ENCODE measurements at places on chromosomes 3 and 15. TPM values are rescaled to one million over a fixed set of nuclear protein-coding genes. Genes with fewer than 3 reads are reported as not detected.
A peak's percentile ranks its signal among the peaks of the same experiment; 100 is the strongest.

DNA sequence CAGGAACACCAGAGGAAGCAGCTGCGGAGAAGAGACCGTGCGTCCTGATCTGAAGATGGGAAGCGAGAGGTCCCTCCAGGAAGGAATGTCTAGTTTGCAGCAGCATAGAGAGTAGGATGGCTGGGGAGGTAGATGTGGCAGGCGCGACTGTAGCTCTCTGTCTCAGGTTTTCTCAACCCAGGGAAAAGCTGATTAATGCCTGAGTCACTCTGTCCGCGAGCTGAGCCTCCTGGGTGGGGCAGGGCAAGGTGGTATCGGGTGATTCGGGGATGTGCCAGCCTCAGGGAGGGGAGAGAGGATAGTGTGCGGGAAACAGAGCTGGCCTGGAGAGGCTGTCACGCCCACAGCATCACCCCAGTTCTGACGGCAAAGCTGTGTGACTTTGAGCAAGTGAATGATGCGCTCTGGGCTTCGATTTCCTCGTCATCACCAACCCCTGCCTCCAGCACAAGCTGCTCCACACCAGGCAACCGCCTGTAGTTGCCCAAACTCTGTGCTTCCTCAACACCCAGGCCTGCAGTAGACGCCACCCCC, 28.4 kb downstream of the CPN2 start:
- DNase-seq, result no peak

GRCh38 chr3:100260081-100260684, 609 bp upstream of the TBC1D23 start:
- DNase-seq, result peak; percentile 27

- no peak for DNase-seq
Observed at GRCh38 chr3:155065537-155065936, 14.6 kb upstream of the MME start.

GRCh38 chr3:47370887-47371697, 9.7 kb upstream of the PTPN23 start:
- DNase-seq, result no peak

GRCh38 chr15:63238796-63239195, 38.6 kb upstream of the APH1B start:
- no peak for DNase-seq

DNA sequence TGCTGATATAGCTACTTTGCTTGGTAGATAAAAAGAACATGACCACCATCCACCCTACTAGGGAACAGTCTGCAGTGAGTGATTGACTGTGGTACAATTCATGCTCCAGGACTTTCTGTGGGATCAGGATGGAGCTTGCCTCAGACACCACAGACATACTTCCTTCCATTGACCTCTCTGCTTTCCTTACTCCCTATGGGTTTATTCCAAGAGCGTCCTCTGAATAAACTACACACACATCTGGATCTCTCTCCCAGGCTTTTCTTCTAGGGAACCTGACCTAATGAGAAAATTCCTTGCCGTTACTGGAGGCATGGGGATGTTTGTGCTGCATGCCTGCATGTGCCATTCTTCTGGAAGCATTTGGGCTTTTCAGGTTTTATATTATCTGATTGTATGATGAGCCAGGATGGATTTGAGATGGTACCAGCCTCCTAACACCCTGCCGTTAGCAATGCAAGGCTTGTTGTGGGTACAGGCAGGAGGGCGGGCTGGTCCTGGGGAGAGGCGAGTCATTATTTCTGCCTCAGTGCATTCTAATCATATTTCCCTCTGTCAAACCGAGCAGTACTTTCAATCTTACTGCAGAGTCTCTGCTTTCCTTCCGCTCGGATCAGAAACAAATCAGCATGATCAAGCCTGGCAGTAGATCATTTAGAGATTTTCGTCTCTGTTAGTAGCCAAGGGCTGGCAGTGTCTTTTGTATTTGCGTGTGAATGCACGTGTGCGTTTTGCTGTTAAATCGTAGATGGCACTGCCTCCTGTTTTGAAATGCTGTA, 279.2 kb downstream of the PDCD6IP start:
- DNase-seq, result no peak

- DNase-seq, result peak; percentile 81
Observed at GRCh38 chr3:50274371-50275104, 4.3 kb upstream of the LSMEM2 start.

Gene GABRA5
- not detected for total RNA-seq

Gene CIP2A
- total RNA-seq, result 3.2 TPM
